NCI-H2171 (cell line): ENCODE measurements at places on chromosomes 6 and 20.

GRCh38 chr6:109239160-109239559, 143.1 kb downstream of the CD164 start:
- no peak for DNase-seq

DNA sequence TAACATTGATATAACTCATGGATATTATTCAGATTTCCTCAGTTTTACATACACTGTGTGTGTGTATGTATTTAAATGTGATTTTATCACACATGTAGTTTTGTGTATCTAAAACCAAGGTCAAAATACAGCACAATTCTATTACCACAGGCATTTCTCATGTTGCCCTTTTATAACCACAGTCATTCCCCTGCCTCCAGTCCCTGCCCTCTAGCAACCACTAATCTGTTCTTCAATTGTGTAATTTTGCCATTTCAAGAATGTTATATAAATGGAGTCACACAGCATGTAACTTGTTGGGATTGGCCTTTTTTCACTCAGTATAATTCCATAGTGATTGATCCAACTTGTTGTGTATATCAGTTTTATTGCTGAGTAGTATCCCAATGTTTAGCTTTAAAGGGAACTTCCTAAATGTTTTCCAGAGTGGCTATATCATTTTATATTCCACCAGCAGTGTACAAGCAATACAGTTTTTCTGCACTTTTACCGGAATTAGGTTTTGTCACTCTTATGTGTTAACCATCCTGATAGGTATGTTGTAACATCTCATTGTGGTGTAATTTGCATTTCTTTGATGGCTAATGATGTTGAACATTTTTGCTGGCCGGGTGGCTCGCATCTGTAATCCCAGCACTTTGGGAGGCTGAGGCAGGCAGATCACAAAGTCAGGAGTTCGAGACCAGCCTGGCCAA, 338.2 kb downstream of the SOX4 start:
- DNase-seq: no peak

- no peak for DNase-seq
Observed at GRCh38 chr6:162074641-162075275, 652.8 kb downstream of the PRKN start.

DNA sequence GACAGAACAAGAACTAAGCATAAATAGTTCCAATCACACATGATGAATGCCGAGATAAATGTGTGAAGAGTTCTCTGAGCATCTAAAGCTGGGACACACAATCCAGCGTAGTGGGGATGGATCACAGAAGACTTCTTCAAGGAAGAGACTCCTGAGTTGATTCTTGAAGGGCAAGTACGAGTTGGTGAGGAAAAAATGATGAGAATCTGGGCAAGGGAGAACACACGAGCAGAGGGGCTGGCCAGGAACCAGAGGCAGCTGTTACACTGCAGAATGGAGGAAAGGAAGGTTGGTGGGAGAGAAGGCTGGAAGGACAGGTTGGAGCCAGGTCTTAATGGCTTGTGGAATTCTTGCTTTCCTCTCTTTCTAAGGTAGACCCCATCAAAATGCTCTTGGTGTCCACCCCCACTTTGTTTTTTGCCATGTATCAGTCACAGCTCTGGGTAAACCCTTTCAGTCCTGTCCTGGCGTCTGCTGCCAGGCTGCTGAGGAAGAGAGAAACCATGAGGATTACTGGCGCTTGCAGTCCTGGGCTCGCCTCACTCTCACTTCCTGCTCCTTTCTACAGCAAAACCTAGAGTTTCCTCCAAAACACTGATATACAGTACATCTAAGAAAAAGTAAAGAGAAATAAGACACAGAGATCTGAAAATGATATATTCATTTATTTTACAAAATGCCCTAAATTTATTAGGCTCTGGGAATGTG, 127.6 kb upstream of the FAM184A start:
- DNase-seq: no peak

DNA sequence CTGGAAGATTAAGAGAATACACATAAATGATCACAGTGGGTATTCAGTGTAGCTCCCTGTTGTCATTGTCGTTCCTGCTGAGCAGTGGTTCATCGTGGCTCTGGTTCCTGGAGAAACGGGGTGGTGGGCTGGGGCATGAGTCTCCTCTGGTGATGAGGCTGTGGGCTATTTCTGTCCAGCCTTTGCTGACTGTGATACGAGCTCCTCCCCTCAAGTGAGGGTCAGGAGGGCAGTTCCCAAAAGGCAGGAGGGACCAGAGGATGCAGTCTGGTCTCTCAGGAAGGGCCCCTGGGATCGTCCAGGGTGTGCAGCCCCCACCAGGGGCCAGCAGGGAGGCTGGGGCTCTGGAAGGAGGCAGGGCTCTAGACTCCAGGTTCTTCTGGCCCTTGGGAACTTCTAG, 31.1 kb upstream of the DLGAP4 start:
- no peak for DNase-seq

DNA sequence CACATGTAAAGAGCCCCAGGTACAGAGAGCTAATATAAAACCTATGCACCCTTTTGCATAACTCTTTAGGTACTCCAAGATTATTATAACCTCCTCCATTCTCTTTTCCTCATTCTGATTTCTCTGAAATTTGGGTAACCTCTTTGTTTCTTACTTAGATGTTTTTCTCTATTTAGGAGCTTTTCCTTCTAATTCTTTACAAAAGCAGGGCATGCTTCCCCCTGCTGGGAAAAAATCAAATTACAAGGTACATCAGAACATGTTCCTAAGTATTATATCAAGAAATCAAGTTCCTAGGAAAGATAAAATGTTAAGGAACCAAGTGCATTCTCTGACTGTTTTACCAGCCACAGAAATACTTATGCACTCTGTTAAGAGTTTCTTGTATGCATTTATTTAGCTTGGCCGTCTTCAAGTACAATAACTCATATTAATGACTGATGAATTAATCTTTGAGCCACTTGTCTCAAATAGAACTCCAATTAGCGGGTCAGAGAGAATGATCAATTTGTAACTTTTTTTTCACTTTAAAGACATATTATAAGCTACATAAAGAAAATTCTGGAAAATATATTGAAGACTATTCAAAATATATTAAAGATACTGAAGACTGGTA, 2.1 kb downstream of the KHDRBS2 start:
- DNase-seq: no peak

- DNase-seq: no peak
Observed at GRCh38 chr6:170032197-170032596, 258.7 kb downstream of the DLL1 start.

DNA sequence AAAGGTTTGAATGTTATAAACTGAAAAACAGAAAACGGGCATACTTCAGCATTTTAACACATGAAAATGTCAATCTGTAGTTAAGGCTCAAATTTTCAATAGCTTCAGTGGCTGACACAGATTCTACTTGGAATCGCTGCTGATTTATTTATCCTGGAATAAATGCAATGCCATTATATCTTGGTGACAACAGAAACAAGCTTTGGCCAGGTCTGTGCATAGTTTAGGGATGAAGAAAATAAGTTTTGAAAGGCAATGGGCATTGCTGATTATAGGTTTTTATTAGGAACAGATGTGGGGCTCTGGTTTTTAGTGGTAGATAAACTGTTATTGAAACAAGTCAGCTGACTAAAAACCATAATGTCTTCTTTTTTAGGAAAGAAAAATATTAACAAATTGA, 96.8 kb upstream of the SOX4 start:
- no peak for DNase-seq

- no peak for DNase-seq
Observed at GRCh38 chr6:31266567-31267360, 5.1 kb downstream of the HLA-C start.

- no peak for DNase-seq
Observed at GRCh38 chr6:10655508-10656055, 38.8 kb downstream of the C6orf52 start.

DNA sequence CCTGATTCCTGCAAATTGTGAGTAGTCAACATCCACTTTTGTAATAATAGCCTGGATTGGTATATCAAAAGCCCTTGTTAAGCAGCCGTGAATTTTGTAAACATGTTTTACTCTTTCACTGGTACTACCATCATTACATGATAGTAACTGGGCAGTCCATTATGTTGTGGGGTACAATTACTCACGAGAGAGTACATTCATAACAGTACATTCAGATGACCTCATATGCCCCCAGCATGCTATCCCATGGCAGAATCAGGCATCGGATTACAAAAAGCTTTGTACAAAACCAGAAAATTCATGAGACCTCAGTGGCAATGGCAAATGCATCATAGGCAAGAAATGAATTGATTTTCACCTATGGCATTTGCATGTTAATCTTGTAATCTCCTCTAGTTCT, 166.2 kb downstream of the EPM2A start:
- no peak for DNase-seq

DNA sequence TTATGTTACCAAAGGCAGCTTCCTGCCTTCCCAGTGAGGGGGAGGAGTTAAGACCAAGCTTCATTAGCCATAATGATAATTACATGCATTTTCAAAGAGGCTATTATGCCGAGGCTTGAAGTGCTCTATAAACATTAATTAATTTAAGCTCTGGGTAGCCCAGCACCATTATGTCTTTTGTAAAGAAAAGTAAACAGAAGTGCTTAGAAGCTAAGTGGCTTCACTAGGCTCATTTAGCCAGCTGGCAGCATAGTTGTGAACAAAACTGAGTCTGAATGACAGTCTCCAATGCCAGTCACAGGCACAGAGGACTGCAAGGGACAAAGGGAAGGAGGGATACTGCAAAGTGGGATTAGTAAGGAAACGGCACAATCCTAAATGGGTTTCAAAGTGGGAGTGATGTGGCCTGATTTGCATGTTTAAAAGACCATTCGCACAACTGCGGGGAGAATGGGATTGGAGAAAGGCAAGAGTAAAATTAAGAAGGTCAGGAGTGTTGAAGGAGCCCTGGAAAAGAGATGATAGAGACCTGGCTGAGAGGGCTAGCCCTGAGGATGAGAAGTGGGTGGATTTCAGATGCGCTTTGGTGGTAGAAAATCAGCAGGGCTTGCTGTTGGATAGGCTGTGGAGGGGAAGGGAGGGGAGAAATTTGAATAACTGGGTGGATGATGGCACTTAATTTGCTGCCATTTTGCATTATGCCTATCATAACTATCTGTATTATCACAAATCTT, 20.1 kb upstream of the ISM1 start:
- DNase-seq: no peak

- DNase-seq: no peak
Observed at GRCh38 chr6:137652961-137653705, 158.9 kb upstream of the OLIG3 start.

DNA sequence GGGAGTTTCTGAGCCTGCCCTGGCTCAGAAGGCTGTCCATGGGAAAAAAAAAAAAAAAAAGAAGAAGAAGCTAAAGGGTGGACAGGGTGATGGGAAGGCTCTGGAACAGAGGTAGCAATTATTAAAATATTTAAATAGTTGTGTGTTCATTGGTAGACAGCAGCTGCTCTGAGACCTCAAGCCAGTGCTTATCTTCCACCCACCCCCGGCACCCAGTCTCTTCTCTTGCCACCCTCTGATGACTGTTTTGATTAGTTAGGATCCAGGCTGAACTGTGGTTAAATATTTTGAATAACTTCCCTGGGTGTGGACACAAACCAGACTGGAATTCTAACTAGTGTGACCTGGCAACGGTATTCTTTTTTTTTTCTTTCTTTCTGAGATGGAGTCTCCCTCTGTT, 16.9 kb upstream of the SRSF3 start:
- DNase-seq: no peak

GRCh38 chr6:15265787-15266186, 19.9 kb downstream of the JARID2 start:
- DNase-seq: no peak

DNA sequence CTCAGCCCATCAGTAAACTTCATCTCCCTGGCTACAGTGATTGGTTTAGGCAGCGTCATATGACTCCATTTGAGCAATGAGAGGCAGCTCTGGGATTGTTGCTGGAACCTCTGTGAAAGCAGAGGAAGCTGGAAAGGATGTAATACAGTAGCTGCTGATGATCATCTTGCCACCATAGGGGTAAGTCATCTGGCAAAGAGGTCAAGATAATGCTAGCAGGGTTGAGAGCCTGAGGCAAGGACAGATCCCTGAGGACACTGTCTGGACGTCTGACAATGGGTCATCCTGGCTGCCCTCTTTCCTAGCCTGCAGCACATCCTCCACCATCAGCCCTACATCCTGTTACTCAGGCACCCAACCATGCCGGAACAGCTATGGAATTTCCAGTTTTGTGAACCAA, 25.5 kb upstream of the FKBP1A start:
- DNase-seq: no peak

DNA sequence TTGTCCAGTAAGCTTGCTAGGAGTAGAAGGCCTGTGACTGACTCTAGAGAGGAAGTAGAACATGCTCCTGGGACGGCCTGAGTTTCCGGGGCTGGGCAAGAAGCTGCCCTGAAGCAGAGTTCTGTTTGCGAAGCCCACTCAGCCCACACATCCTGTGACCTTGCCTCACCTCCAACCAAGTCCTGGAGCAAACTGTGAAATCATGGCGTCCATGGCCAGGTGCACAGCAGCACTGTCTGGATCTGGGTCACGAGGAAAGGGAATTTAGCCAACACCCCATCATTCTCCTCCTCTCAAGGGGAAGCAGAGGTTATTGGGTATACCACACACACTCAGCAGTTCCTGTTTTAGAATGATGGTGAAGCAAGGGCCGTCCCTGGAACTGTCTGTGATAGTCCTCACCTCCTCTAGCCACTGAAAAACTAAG, 87.5 kb downstream of the CRYBG1 start:
- DNase-seq: no peak

GRCh38 chr6:46407246-46407645, 84.0 kb downstream of the RCAN2 start:
- DNase-seq: no peak

DNA sequence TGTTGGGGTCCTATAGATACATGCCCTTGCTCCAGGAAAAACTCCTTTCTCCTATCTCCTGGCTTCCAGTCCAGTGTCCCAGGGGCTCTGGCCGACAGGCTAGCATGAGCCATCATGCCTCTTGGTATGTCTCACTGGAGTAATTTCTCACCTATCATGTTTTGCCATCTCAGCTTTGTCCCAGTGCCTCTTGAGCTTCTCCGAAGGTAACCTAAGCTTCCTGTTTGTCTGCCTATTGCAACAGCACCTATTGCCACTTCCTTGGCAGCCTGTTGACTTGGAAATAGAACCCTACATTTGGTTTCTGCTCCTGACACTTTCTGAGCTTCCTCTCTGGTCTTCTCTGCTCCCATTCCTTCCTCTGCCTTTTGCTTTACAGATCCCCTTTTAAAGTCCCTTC, 197.7 kb downstream of the KCNQ5 start:
- DNase-seq: no peak

DNA sequence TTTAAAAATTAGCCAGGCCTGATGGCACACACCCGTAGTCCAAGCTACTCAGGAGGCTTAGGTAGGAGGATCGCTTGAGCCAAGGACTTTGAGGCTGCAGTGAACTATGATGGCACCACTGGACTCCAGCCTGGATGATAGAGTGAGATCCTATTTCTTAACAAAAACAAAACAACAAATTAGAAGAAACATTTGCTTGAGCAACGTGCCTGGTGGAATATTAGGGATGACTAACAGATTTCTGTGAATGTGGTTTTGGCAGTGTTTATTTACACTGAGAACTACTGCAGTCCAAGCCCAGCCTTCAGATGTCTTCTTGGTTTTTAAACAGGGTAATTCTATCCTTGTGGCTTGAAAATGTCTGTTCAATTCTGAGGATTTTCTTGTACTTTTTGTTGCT, 9.2 kb downstream of the PPP1R3G start:
- no peak for DNase-seq

GRCh38 chr6:41494212-41495110, 51.7 kb upstream of the FOXP4 start:
- no peak for DNase-seq

- no peak for DNase-seq
Observed at GRCh38 chr20:49278818-49279676, 1.2 kb upstream of the ZNFX1 start.
